ENCODE measurements at places on chromosomes 3 and 15.

DNA sequence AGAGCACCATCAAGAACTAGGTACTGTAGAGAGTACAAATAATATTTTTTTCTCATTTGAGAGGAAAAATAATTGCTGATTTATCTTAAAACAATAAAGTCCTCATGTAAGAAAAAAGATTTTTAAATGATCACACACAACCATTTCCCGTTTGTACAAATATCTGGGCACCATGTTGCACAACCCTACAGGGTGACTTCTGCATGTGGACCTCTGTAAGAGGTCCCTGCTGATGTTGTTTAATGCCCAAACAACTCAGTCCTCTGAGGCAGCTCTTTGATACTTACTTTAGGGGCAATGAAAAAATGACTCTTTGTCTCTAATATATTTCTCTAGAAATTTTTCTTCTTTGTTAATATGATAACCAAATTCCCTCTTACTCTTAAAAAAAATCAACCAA, 168.1 kb upstream of the SATB1 start:
- DNase-seq, result no peak

DNA sequence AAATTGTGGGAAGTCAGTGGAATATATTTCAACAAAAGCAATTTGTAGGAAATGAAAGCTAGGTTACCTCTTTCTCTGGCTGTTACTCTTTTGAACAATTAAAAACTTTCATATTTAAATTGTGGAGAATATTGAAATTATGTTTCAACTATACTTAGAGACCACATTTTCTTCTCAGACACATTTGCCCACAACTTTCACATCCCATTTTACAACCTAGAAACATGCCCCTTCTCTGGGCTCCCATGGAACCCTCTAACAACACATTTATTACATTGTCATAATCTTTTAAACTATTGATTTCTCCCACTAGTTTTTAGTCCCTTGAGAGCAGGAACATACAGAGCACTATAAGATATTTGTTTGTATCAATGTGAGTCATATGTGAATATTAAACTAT, 211.7 kb upstream of the TTC14 start:
- DNase-seq, result no peak

- DNase-seq, result no peak
These were observed 113.5 kb upstream of the ALCAM start for GRCh38 chr3:105253225-105253624.

DNA sequence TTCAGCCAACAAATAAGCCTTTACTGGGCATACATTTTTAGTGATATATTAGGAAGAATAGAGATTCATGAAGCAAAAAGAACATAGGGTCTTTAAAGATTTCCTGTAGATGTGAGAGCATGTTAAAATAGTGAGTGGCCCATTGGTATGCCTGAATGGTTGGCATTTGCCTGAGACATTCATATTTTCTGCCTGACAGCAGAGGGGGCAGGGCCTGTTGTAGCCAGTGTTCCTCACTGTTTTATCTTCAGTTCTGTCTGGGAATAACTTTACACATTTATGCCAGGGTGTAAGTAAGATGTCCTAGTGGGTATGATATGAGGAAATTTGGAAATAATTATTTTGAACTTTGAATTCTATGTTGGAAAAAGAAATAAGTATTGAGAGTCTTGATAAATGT, 704.7 kb upstream of the ARPP21 start:
- DNase-seq, result no peak

GRCh38 chr3:150384296-150385212, 23.5 kb upstream of the TSC22D2 start:
- DNase-seq, result no peak

DNA sequence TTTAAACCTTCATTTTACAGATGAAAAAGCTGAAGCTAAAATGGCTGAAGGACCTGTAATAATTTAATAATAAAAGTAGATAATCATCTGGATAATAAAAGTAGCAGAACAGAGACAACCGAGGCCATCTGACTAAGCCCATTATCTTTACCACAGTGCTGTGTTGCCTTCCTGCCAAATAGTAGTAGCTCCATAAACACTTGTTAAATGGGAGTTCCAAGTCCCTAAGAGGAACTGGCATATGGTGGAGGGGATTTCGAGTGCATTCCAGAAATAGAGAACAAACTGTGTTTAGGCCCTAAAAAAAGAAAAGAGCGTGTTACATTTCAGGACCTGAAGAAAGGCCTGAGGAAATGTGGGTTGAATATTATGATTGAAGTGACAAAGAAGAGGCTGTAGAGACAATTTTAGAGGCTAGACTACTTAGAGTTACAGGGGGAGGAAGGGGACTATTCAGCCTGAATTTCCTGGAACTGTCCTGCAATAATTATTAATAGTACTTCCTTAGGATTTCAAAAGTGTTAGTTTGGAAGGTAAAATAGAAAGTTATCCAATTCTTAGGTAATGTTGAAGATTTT, 424.3 kb downstream of the ROBO2 start:
- no peak for DNase-seq

DNA sequence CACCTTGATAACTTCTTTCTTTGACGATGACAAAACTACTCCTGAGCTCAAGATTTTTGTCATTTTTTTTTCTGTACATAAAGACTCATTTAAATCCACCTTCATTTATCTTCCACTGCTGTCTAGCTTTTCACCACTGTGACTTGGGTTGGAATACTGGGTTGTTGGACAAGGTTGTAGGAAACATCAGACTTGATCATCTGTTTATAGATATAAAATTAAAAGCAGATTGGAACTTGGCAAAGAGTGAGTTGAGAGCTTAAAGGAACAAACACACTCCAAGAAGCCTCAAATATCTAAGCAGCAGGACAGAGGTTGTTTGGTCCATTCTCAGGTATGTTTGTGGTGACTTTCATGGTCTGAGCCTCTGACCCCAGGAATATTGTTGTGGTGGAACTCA, 141.7 kb upstream of the NDN start:
- no peak for DNase-seq

GRCh38 chr3:40765884-40766283, 241.1 kb downstream of the ZNF621 start:
- DNase-seq, result no peak

DNA sequence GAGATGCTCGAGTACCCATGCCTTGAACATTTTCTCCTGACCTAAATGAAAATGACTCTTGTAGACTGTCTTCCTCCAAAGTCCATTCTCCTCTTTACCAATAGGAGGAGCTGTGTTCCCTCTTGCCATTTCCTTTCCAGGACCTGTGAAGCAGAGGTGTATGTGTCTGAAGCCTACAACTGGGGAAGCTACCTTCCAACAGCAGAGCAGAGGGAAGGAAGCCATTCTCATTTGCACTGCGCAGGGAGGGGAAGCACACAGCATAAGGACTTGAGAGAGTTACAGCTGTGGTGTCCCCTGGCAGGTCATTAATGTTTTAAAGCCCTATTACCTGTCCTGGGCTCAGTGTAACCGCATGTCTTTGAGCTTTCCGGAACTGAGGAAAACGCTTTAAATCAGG, 38.7 kb downstream of the HSPBAP1 start:
- DNase-seq, result no peak

GRCh38 chr15:52668133-52668532, 11.1 kb downstream of the ATOSA start:
- DNase-seq, result no peak

GRCh38 chr3:31345581-31345980, 187.1 kb upstream of the STT3B start:
- DNase-seq, result no peak

DNA sequence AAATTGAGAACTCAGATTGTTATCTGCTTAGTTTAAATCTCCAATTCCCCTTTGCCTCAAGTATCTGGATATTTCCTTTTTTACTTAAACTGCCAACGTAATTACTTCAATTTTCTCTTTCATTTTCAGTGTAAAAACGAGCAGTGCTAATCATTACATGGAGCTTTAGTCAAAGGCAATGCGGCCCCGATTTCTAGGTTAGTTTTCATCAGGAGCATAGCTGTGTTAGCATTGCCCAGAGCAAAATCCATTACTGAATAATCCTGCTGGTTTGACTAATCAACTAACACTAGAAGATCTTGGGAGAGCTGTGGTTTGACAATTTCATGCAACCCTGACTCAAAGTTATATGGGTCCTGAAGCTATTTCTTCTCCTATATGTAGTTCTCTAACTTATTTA, 46.2 kb downstream of the ZPLD1 start:
- DNase-seq, result no peak

- DNase-seq, result no peak
These were observed 61.6 kb downstream of the RBM6 start for GRCh38 chr3:50001511-50001910.

DNA sequence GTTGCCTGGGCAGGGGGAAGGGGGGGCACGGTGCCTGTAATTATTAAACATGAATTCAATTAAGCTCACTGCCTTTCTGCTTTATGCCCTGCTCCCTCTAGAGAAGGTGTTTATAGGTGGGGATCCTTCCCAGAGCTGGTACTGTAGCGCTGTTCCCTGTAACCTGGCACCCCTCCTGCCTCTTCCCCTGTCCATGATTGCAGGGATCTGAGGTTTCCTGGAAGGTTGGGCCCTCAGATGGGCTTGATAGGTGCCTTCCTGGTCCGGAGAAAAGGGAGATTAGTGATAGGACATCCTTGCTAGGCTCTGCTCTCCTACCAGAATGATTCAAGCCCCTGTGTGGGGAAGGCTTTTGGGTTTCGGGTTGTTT, 2.1 kb upstream of the FAM131A start:
- no peak for DNase-seq

GRCh38 chr3:143239031-143239430, 119.5 kb downstream of the CHST2 start:
- no peak for DNase-seq

DNA sequence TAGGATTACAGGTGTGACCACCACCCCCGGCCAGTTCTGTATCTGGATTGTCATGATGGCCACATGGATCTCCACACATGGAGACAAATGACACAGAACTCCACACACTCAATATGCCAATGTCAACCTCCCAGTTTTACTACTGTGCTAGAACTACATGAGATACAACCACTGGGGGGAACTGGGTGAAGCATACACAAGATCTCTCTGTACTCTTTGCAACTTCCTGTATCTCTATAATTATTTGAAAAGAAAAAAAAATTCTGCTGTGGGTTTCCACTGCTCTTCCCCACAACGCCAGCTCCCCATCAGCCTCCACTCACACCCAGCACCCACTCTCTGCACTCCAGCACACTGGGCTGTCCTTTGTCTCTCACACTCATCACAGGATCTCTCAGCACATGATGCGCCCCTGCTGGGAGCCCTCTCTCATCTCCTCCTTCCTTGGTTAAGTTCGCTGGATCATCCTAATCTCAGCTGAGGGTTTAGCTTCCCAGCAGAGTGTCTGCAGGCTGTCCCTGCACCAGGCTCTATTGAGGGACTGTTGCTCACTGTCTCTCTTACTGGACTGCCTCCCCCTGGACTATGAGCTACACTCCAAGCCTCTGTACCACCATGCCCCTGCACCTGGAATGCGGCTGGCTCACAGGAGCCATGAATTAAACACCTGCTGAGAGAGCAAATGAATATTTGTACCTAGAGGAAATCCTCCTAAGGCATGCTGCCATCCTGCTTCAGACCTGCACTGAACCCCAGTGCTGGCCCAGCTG, 10.7 kb upstream of the RAB43 start:
- no peak for DNase-seq

DNA sequence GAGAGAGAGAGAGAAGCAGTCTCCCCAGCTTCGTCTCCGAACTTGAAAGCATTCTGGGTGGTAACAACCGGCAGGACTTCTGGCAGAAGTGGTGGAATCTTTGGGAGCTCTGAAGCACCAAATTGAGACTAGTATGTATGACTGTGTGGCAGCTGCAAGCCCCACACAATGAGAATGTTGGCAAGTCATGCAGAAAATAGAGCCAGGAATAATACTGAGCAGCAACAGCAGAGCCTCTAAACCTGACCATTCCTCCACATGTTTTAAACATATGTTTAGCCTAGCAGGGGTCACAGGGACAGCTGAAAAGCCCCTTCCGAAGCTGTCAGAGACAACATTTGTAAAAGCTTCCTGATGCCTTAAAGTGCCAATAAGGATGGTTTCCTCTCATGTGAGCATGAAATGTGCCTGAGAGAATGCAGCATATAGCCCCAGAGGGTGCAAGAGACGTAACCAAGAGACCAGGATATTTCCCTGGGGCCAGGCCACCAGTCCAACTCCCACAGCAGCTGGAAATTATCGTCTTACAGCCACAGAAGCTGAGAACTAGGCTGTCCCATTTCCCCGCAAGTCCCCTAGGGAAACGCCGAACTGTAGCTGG, 178.6 kb upstream of the CCDC54 start:
- DNase-seq, result no peak

DNA sequence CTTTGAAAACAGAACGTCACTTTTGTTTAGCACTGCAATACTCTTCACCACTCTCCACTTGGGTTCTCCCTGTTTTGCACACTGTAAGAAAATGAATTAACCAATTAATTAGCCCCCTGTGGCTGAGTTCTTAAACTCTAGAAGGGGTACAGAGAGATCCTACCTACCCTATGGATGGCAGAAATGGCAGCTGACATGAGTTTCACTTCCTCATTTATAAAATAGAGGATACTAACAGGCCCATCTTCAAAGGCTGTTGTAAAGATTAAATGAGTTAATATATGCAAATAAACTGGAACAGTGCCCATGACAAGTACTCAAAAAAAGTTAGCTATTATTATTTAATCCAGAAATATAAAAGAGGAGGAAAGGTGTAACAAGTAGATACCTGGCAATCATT, 36.9 kb downstream of the SUCLG2 start:
- DNase-seq, result no peak

DNA sequence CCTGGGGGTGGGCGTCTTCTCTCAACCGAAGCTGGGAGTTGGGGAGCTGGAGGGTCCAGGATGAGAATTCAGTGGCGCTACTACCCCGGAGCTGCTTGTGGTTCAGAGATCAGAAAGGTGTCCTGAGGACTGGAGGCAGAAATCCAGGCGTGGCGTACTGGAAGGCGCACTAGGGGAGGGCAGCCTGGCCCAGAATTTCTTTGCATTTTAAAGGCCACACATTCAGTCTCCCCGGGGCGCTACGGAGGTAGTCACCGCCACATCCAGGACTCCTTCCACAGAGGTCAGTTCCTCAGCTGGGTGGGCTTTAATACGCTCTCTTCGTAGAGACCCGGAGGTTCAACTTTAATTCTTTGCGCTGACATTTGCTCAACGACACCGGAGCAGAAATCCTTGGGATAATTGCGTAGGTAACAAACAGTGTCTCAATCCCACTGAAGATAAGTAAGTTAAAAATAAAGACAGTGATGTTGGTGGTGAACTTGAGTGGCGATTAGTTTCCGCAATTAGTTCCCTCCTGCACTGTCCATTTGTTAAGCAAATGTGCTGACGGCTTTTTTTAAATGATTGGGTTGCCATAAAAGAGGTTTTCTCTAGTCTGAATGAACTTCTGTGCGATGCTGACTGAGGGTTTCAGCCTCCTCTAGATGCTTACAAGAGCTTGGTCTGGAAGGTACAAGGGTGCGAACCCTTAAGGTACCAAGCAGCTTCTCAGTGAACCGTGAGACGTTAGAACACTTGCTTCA, 535 bp downstream of the MCTP2 start:
- no peak for DNase-seq

- no peak for DNase-seq
These were observed 7.7 kb upstream of the MAP1A start for GRCh38 chr15:43509660-43510199.
